GDM1 (cell line): ENCODE measurements at places on chromosomes 1 and 21.

- no peak for DNase-seq
Measured at GRCh38 chr21:43825936-43826622, 36.7 kb downstream of the RRP1 start.

GRCh38 chr1:113178522-113178921 lies 105.5 kb downstream of the LRIG2 start:
- no peak for DNase-seq

DNA sequence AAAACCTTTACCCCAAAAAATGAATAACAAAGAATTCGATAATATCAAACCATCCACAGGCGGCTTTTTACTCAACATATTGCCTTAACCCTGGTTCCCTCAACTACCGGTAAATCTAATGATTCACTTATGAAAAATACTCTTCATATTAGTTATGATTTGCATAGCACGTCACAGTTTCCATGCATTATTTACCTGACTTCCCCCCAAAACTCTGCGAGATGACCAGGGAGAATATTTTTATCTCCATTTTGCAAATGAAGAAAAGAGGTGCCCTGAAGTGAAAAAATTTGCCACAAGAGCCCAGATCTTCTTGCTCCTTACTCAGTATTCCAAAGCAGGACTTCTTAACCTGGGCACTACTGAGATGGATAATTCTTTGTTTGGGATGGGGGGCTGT lies 2.9 kb downstream of the JAK1 start:
- DNase-seq = no peak

GRCh38 chr1:47351305-47351704 lies 17.7 kb downstream of the CMPK1 start:
- no peak for DNase-seq

DNA sequence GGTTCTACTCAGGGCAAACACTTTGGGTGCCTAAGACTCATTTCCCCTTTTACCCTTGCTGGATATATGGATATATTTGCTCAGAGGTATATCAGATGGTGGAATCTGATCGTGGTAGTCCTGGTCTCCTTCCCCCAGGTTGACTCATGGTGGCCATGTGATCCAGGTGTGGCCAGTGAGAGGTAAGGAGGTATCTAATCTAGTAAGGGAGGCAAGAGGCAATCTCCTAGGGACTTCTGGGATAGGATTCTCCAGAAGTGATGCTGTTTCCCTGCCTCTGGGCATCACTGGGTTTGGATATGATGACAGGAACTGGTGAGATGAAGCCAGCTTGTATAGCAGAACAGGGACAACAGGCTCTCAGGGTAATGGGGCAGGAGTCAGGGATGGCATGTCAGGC lies 8.5 kb upstream of the DENND2D start:
- no peak for DNase-seq

GRCh38 chr1:68570871-68571270 lies 74.0 kb upstream of the DEPDC1 start:
- no peak for DNase-seq

GRCh38 chr1:121519042-121519755 lies 334.4 kb downstream of the SRGAP2C start:
- peak; percentile 63 for DNase-seq

DNA sequence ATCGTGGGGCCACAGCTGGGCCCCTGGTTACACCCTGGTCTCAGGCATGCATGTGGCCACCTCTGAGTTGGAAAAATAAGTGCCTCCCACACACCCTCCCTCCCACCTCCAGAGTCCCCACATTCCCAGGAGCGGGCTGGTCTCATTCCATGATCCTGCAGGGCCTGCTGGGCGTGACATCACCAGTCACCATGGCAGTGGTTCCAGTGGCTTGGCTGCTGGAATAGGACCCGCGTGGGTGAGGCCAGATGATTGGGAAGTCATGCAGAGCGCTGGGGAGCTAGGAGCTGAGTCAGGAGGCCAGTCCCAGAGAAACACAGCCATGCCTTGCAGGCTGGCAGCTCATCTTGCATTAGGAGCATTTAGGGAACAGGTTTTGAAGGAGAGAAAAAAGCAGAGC lies 125.4 kb upstream of the TMEM51 start:
- no peak for DNase-seq

DNA sequence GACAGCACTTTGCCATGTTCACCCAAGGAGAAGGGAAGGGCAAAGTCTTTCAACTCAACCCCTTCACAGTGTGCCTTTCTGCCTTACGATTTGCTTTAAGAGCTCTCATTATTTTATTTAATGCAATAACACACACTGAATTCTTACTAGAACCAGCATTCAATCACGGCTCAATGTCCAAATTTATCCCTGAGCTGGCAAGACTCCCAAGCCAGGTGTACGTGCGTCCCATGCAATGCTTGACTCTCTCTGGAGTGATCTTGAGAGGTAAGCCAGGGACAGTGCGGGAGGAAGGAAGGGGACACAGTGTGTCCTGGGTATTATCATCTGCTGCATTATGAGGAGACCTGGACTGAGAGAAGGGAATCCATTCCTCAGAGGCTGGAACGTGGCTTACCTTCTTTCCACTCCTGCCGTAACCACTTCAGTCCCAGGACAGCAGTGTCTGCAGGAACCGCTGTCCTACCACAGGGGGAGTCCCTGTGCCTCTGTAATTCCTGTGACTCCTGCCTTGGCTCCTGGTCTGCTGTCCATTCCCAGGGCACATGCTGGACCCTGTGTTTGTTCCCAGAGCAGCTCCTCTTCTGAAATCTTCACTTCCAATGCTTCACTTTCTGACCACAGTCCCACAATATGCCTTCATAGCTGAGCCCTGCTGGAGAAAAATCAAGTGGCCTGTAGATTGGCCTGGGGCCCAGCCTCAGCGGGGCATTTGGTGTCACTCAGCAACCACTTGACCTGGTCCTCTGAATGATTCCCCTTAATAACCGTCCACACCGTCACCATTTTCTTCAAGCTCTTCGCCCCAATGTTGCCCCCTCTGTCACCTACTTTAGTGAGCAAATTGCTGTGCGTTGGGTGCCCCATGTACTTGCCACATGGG lies 28.6 kb upstream of the STUM start:
- no peak for DNase-seq

DNA sequence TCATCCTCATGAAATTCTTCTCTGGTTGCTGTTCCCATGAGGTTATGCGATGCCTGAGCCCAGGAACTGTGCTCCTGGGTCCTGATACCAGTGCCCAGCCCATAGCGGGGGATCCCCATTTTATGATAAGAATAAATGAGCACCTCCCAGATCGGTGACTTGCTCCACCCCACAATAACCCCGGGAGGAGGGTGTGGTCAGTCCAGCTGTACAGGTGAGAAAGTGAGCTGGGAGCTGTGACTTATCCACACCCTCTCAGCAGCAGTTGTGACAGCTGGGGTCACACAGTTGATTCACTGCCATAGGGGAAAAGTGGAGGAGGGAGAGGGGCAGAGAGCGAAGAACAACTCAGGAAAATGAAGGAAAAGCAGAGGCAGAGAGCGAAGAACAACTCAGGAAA lies 33.4 kb downstream of the OR2G3 start:
- DNase-seq = no peak

DNA sequence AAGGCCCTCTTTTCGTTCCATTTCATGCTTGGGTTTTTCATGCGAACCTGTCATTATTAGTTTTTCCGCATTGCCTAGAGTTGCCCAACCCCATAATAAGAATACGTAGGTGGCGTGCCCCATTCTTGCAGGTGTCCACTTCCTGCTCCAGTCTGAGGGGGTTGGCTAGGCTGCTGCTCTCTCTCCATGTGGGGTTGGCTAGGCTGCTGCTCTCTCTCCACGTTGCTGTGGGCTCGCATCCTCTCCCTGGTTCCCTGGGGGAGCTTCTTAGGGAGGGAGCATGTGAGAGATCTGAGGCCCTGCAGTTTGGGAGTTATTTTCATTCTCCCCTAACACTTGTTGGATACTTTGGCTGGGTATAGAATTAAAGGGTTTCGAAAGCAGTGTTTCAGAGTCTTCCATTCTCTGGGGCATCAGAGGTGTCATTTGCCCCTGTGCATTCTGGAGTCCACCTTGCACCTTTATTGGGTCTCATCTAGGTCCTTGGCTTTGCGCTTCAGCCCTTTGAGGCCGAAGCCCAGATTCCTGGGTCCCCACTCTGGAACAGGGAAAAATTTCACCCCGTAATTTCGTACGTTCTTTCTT lies 8.6 kb downstream of the C1orf35 start:
- no peak for DNase-seq

DNA sequence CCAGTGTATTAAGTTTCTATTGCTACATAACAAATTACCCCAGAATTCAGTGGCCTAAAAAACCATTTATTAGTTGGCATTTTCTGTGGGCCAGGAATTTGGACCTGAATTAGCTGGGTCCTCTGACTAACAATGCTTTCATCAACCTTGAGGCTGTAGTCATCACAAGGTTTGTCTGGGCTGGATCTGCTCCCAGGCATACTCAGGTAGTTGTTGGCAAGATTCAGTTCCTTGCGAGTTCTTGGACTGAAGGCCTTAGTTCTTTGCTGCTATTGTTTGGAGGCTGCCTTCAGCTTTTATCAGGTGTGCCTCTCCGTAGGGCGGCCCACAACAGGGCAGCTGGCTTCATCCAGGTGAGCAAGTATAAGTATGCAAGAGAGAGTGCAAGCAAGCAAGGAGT lies 31.4 kb upstream of the DEPDC1 start:
- no peak for DNase-seq

GRCh38 chr1:178048426-178048825 lies 45.5 kb upstream of the RASAL2 start:
- no peak for DNase-seq
